CD4-positive, alpha-beta T cell treated with Interleukin-17A for 1 hour (primary cell): ENCODE measurements at places on chromosomes 12 and 14.

DNA sequence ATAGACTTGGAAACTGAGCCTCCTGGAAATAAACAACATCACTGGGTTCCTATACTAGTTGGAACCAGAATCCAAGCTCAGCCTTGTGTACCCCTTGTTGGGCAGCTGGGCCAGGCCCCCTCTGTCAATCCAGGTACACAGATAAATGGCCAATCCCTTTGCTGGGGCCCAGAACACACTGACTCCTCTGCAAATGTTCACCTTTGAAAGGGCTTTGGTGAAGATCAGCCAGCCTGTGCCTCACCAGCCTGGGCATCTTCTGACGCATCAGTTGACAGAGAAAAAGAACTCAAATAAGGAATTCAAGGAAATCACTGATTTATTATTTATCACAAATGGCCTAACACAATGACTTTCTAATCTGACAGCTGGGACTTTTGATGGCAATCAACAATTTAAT lies 1090.2 kb downstream of the BCL11B start:
- DNase-seq: no peak

- DNase-seq: no peak
These were observed 49.9 kb downstream of the KRT80 start for GRCh38 chr12:52141875-52142274.

GRCh38 chr12:7512553-7512952 lies 9.0 kb upstream of the CD163 start:
- DNase-seq: no peak

DNA sequence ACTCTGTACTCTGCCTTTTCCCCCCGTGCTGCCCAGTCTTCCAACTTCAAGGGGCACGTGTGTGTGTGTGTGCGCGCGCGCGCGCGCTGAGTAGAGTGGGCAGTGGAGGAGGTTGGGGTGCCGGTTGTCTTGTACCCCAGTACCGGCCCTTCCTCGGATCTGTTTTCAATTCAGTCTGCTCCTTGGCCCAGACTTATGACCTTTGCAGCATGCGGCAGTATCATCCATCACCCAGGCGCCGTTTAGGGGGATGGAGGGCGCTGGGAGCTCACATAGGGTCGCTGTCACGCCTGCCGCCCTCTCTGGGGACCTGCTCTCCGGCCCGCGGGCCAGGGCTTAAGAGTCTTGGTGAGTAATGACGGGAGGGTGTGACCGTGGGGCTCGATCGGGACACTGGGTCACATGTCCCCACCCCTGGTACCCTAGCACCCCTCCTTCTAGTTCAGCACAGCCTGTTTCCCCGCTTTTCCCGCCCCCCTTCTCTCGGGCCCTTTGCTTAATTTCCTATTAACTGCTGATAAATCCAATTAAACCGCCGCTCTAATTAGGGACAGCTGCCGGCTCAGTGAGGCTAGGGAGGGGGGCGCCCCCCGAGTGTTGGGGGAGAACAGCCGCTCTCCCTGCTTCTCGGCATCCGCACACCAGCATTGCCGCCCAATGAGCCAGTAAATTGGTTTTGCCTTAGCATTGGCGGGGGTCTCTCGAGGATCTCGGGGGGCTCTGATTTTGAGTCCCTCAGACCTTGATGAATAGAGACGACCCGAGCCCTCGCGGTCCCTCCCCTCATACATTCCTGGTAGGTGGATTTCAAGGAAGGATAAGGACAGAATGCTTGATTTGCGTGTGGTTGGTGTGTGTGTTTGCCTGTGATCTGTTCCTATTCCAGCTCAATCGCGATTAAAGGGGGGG lies 9.3 kb downstream of the STAC3 start:
- no peak for DNase-seq
